ENCODE measurements at places on chromosomes 4 and X.

- DNase-seq = no peak
Measured at GRCh38 chr4:105399532-105400161, 74.2 kb downstream of the PPA2 start.

DNA sequence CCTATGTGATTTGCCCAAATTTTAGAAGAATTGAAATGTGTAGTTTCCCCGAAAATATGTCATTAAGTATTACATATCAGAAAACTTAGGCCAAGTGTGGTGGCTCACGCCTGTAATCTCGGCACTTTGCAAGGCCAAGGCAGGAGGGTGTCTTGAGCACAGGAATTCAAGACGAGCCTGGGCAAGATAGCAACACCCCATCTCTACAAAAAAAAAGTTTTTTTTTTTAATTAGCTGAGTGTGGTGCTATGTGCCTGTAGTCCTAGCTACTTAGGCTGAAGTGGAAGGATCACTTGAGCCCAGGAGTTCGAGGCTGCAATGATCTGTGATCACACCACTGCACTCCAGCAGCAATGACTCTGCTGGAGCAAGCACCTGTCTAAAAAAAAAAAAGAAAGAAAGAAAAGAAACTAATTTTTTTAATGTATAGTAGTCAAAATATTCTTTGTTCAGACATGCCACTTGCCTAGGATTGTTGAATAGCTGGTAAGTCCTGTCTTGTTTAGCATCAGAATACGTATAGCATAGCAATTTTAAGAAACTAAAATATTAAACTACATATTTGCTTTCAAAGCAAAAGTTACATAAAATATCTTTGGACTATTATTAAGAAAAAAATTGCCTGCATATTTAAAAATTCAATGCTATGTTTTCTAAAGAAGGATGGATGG lies 40.1 kb upstream of the GAB1 start:
- DNase-seq = no peak

DNA sequence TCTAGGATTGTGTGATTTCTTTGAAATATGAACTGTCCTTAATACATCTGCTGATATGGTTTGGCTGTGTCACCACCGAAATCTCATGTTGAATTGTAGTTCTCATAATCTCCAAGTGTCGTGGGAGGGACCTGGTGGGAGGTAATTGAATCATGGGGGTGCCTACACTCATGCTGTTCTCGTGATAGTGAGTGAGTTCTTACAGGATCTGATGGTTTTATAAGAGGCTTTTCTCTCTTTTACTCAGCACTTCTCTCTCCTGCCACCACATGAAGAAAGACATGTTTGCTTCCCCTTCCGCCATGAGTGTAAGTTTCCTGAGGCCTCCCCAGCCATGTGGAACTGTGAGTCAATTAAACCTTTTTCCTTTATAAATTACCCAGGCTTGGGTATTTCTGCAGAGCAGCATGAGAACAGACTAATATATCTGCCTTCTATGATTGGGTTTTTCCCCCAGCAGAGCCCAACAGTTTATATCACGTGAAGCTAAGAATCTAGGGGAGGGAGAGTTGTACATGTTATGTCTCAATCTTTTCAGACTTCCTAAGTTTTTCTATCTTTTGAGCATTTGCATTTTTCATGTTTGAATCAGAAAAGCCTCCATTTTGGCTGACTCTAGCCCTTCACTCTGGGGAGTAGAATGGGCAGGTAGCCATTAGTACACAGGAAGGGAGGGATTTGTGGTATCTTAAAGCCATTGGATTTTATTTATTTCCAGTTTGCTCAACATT lies 58.9 kb downstream of the PLAC1 start:
- no peak for DNase-seq

- DNase-seq = no peak
Measured at GRCh38 chrX:27966492-27966891, 14.8 kb downstream of the DCAF8L1 start.

DNA sequence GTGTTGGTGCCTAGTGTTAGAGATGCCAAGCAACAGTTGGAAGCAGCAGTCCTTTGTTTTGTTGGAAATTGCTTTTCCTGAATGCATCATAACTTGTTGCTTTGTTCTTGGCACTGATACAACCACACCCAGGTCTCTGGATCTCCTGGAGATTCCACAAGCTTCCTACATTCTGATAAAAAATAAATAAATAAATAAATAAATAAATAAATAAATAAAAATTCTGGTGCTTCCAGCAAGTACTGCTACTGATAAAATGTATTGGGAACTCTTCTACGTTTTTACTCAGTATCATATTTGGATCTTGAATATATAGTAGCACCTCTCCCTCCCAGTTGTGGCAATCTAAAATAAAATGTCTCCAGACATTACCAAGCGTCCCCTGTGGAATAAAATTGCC lies 62.7 kb upstream of the GRID2 start:
- no peak for DNase-seq

DNA sequence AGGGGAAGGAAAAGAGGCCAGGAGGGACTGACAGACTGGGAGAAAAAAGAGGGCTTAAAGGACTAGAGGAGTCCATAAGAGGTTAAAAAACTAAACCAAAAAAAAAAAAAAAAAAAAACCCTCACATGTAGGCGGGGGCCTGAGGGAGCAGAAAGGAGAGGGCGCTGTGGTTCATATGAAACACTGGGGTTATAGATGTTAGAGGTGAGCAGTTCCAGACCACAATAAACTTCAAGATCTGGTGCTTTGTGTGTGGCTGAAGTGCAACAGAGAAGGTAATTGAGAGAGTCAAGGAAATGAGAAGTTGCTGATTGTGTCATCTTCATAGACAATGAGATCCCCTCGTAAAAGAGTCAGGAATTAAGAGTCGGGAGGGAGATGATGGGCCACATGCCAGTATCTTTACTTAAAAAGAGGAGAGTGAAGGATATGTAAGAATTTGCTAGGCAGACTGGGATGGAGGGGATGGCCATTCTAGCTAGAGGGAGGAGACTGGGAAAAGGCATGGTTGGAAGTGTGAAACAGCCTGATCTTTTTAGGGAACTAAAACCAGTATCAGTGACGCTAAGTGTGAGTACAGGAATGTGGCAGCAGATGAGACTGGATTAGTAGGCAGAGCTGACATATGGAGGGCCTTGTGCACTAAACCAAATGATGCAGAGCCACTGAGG lies 18.4 kb upstream of the OGT start:
- DNase-seq = no peak
